Foreskin keratinocyte (primary cell): ENCODE measurements at places on chromosomes 7 and 10.
A peak's percentile ranks its signal among the peaks of the same experiment; 100 is the strongest.

DNA sequence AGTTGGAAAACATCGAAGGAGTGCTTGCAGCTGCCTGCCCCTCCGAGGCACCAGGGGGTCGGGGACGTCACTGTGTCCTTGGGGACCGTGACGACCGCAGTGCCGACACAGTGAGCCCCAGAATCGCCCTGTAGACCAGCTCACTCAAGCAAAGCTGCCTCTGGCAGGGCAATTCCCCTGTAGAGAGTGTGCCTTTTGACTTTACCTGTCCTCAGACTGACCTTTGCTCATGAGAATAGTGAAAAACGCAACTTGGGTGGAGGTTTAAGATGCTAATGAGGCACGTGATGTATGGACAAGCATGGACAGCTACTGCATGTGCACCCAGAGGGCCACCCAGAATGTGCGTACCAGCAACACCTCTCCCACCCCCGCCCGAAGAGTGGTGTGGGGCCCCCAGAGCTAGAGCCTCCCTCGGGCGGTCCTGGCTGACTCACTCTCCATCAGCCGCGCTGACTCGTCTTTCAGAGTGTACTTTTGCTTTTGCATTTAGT, 271.9 kb downstream of the ADARB2 start:
- DNase-seq, result peak; percentile 33

- peak; percentile 40 for DNase-seq
These were observed 13.6 kb downstream of the PNLIPRP2 start for GRCh38 chr10:116634126-116634975.

DNA sequence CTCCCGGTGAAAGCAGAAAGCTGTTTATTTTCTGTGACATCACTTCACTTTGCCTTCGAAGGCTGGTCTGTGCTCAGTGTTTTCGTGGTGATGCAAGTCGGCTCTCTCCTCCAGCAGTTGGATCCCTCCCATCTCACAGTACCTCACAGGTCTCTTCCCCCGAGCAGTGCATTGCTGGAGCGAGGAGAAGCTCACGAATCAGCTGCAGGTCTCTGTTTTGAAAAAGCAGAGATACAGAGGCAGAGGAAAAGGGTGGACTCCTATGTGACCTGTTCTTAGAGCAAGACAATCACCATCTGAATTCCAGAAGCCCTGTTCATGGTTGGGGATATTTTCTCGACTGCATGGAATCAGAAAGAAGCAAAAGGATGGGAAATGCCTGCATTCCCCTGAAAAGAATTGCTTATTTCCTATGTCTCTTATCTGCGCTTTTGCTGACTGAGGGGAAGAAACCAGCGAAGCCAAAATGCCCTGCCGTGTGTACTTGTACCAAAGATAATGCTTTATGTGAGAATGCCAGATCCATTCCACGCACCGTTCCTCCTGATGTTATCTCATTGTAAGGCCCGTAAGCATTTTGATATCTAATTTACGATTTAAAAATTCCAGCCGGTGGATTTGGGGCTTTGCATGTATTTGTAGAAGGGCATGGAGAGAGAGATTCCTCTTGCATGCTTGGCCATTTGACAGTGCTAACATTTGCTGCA, at the start of gene LGI1:
TSS of gene LGI1 (plus strand) at position 136 of the 707 bp plus-strand sequence. CDS start at position 345, 209 bp downstream.
- DNase-seq, result no peak

DNA sequence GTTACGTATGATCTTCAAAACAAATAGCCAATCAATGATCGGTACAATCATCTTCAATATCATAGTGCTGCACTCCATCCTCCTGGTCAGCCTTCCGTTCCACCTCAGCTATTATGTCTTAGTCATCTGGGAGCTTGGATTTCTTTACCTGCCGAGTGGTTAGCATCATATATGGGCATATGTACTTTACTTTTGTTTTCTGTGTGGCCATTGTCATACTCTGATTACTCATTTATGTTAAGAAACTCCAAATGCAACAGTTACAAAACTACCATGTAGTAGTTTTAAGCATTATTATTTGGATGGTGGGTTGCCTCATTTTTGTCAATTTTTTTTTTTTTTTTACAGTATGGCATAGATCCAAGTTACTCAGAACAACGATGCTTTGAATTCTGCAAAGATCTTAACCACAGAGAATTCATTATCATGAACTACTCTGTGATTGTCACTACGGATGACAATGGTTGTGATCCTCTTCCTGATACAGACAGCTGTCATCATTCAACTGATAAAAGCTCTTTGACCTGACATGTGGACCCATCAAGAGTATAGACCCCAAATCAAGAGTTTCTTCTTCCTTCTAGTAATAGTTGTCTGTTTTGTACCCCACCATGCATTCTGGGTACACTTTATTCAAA, 52.1 kb upstream of the NME8 start:
- no peak for DNase-seq

- no peak for DNase-seq
These were observed 117.9 kb upstream of the TMEM168 start for GRCh38 chr7:112908086-112908485.

- DNase-seq, result no peak
These were observed 77.6 kb downstream of the RALA start for GRCh38 chr7:39700932-39701331.

- DNase-seq, result no peak
These were observed 22.8 kb downstream of the ANTXRL start for GRCh38 chr10:46309511-46310142.

- no peak for DNase-seq
These were observed 16.6 kb upstream of the VSIR start for GRCh38 chr10:71789871-71790270.

DNA sequence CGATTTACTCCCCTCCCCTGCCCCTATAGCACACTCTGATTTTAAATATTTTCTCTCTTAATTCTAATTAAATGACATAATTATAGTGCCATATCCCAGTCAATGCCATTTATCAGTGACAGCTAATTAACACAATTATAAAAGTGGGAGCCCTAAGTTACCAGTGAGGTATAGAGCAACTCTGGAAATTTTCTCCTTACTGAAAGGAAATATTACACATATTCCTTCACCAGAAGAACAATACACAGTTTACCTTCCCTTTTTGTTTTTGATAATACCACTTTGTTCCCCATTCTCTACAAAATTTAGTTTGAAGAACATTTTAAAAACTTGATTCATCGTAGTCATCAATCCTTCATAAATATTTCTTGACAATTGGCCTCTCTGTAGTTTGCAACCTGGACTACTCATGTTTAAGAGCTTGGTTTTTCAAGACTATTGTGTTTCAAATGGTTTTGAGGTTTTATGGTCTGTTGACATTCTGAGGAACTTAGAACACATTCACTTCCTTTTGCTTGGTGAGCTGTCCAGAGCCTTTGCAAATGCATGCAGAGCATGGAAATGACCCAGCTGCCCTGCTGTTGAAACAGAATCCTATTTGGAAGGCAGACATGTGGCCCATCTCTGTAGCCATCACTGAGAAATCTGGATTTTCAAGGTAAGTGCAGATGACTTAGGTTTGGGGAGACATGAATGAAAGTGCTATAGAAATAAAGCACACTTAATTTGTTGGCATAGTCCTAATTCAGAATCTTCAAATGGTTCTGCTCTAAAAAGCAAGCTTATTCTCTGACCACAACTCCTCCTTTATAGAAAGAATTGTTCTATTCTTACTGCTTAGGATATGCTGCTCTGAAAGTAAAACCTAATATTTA, at the start of gene GPR141:
TSS of gene GPR141 (plus strand) at position 521 of the 875 bp plus-strand sequence. CDS start 56,628 bp downstream, outside the sequence.
- DNase-seq, result no peak

DNA sequence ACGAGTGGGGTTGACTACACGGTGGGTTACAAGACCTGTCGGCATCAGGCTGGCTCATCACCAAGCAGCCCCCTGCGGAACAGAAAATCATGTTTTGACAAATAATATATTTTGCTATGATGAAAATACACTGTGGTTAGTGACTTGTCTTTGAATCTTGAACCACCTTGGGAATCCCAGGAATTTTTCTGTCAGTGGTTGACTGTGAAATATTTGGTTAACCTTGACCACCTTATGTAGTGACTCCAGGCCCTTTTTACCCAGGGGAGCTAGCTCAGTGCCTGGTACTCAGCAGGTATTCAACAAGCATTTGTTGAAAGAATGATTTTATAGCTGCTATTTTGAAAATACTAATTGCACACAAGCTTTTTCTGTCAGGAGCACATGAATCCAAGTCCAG, 406.0 kb downstream of the PHF14 start:
- no peak for DNase-seq

- DNase-seq, result peak; percentile 68
These were observed 9.9 kb downstream of the TTYH3 start for GRCh38 chr7:2641406-2642393.

- no peak for DNase-seq
These were observed 54.9 kb upstream of the DPYSL4 start for GRCh38 chr10:132131581-132132420.

GRCh38 chr10:69734797-69735468, 66.8 kb upstream of the COL13A1 start:
- DNase-seq, result no peak

DNA sequence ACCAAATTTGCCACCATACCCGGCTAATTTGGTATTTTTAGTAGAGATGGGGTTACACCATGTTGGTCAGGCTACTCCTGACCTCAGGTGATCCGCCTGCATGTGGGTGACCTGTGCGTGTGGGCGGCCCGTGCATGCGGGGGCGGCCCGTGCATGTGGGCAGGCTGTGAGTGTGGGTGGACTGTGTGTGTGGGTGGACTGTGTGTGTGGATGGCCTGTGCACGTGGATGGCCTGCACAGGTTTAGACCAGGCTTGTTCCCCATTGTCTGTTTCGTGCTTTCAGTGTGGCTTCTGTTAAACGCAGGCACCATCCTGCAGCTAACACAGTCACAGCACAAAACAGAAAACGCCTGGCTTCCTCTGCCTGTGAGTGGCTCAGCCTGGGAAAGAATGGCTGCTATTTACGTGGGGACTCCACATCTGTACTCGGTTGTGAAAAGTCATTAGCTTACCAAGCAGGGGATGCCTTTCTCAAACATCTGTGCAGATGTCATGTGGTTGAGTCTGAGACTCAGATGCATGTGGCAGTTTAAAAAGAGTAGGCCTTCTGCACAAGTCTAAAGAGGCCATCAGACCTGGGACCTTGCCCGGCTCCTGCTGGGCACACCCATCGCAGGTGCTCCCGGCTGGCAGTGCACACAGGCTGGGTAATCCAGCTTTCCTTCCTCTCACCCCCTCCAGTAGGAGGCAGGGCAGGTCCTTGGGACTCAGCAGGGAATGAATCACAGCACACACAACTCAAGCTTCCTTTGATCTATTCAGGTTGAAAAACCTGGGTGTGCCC, 91.6 kb downstream of the COBL start:
- peak; percentile 23 for DNase-seq

DNA sequence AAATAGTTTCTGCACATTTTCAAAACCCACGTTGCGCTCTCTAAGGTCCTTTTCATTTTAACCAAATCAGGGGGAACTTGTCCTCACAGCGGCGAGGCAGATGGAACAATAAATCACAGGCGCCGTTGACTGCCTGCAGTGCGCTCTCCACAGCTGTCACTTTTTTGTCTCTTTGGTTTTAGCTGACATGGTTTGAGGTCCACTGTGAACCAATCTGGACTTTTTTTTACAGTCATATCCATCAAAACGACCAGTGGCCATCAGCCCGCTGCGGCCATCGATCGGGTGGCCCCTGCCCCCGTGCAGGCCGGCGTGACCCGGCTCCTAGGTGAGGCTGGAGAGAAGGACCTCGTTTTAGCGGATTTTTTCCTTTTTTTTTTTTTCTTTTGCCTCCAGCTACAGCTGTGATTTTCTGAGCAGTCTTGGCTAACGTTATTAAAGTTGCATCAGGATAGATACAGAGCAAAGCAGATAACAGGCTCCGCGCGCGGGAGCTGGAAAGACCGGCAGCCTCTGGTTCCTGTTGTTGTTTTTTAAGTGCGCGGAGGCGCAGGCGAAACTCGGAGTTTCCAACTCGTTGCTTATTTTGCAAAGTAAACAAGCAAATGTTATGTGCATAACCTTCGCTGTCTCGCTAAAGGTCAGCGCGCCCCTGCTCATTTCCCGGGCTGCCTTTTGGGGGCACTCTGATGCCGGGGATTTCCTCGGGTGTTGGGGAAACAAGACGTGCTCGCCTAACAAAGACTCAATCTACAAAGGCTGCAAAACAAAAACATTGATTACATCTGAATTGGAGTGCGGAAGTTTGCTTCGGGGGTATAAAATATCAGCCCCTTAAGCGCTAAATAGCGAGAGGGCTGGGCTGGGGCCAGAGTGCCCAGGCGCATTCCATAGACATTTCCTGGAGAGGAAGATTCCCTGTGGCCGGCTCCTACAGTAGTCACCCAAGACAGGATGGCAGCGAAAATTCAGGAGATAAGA, 414.8 kb upstream of the MKI67 start:
- no peak for DNase-seq

DNA sequence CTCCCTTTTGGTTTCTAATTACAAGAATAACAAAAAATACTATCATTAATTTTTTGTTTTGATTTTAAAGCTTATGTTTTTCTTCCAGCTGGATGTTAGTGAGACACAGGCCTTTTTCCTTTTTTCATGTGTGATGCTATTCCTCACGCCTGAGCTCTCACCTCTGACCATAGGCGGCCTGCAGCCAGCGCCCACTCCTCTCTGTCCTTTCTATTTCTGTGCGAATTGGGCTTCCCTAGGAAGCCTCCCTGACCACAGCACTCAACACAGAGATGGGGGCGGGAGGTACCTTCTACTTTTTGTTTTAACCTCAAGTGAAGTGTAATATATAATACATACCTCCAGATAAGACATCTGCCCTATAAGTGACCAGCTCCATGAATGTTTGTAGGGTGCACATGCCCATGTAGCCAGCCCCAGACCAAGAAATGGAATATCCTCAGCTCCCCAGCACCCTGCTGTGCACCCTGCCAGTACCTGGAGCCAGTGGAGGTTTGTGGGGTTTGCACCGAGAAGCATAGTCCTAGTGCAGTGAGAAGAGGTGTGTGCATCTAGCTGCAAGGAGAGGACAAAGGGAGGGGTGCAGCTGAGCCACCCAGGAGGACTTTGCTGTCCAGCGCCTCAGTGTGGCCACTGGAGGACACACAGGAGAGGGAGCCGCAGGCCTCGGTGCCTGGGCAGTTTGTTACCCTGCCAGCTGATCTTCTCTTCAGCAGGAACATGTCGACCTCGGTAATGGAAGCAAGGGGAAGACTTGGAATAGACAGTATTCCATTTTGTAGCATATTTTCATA, 38.5 kb downstream of the BNIP3 start:
- DNase-seq, result no peak

DNA sequence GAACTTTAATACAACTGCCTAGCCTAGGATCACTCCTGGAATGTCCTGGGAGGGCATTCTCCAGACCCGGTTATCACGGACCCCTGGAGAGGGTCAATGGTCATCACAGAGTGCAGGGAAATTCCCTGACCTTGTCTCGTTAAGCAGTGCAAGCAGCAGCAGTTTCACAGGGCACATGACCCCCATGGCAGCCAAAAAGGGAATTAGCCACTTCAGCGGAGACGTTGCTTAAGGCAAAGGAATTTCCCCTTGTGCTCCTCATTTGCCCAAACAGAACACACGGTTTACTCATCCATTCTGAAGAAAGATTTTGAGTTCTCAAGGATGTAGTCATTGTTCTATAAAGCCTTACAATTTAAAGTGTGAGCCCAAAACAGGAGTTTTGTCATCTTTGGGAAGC, 260.3 kb downstream of the SNX13 start:
- peak; percentile 97 for DNase-seq

GRCh38 chr7:47239034-47239433, 342.9 kb downstream of the TNS3 start:
- no peak for DNase-seq
